ENCODE measurements at places on chromosomes 5 and 9. TPM values are rescaled to one million over a fixed set of nuclear protein-coding genes. Genes with fewer than 3 reads are reported as not detected.

STX17 gene
- 25.1 TPM for total RNA-seq

DNA sequence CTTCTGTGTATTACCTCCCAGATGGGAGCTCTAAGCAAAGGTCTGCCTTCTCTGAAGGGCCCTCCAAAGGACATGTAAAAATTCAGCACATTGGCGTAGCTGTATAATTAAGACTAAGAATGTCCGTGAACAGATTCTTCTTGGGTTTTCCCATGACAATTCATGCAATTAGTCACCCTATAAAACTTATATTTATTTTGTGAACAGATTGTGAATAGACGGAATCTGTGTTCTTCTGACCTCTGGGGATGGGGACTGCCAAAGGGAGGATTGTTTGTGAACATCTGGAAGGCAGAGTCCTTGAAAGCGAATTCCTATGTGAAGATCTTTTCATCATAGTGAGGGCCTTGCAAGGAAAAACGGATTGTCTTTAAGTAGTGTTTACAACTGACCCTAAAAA lies 111.3 kb downstream of the EGFLAM start:
- no peak for DNase-seq

DNA sequence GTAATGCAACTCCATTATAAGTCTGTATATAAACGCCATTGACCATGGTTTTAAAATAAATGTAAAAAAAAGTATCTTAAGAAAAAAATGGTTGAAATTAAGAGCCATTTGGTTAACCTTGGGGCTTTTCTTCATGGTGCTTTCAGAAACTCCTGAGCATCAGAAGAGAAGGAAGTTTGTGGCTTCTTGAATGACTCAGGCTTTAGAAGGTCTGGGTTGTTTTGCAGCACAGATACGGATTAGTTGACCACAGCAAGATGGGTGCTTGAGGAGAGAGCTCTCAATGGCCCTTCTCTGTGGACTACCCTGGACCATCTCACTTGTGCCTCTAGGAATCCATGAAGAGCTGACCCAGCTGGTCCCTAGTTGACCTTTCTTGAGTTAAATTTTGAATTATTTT lies 189.5 kb downstream of the TMEM38B start:
- DNase-seq, result no peak

- DNase-seq, result no peak
Observed at GRCh38 chr5:146334074-146334533, 4.5 kb upstream of the POU4F3 start.

DNA sequence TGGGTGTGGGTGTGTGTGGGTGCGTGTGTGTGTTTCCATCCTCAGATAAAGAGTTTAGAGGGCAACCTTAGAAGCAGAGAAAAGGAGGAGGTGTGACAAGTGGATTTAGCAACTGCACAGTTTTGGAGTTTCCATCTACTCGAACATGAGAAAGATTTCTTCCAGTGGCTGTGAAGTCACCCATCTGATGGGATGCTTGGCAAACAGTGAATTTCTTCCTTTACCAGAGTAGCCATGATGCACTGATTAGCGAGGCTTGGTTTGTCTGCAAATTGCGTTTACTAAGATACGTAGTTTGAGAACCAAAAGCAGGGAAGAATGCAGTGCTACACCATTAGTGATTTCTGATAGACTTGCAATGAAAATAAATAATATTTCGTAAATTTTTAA lies 791 bp upstream of the STARD4 start:
- DNase-seq, result no peak

All from left ventricle myocardium superior (tissue), 1 donor.